ENCODE measurements at places on chromosomes 3 and 15.

GRCh38 chr15:74175271-74176191 is 2.0 kb downstream of the ISLR start:
- DNase-seq, result no peak

DNA sequence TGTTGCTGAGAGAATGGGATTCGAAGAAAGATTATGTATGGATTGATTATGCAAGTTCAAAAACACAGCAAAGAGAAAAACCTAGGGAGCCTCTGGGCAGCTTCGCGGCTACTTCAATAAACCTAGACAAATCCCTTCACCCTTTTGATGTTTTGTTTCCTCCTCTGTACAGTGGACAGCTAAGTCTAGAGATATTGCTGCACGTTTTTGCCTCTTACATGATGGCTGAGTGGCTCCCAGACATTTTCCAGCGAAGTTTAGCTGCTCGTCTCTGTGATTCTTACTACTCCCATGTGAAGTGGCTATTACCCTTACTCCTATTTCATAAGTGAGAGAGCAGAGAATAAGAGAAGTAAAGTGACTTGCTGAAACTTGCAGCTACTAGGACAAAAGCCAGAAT is 695.0 kb upstream of the GRM7 start:
- DNase-seq, result no peak

- DNase-seq, result peak; percentile 76
Observed at GRCh38 chr3:164641071-164641470, 437.2 kb downstream of the SI start.

DNA sequence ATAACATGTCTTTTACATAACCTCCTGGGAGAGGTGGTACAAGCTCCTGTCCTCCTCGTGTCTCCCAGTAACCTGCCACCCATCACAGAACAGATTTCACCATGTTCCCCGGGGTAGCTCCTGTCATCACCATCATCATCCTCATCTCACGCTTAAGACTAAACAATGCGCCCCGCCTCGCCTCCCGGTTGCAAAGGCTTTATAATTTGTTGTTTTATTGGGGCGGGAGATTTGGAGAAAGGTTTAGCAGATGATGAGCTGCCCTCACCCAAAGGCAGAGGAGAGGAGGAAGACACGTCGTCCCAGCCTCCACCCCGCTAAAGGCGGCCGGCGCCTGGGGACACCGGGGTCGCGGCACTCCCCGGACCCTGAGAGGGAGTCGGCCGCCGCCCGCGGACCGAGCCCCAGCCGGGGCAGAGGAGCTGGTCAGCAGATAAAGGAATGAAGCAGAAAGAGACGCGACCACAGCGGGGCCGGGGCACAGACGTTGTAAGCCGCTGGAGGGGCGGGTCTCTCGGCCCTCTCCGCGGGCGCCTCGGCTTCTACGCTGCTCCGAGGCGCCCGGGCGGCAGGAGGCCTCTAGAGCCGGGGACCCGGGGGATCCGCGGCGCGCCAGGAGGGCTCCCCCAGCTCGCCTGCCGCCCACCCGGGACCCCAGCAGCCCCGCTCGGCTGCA is 589 bp downstream of the HERC1 start:
- DNase-seq, result peak; percentile 33

Data from fibroblast of skin of scalp (primary cell).